Ascending aorta (tissue), 2 donors: ENCODE measurements at places on chromosomes 5 and 9.

GRCh38 chr9:34540827-34541226 is 18.0 kb upstream of the ENHO start:
- DNase-seq, result no peak

DNA sequence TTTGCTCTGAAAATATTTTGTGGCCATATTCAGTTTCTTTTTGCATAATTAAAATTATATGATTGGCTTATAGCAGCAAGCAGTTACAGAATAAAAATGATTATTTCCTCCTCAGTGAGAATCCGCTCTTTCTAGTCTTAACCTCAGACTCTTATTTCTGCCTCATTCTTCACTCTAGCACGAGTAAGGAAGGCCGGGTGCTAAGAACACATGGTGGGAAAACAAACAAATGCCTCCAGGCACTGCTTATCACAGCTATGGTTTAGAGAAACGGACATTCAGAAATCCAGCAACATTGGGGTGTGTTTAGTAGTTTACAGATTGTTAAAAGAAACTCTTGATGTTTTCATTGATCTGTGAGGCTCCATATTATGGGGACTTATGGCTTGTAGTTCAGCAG is 168.7 kb downstream of the KDM4C start:
- DNase-seq, result no peak

DNA sequence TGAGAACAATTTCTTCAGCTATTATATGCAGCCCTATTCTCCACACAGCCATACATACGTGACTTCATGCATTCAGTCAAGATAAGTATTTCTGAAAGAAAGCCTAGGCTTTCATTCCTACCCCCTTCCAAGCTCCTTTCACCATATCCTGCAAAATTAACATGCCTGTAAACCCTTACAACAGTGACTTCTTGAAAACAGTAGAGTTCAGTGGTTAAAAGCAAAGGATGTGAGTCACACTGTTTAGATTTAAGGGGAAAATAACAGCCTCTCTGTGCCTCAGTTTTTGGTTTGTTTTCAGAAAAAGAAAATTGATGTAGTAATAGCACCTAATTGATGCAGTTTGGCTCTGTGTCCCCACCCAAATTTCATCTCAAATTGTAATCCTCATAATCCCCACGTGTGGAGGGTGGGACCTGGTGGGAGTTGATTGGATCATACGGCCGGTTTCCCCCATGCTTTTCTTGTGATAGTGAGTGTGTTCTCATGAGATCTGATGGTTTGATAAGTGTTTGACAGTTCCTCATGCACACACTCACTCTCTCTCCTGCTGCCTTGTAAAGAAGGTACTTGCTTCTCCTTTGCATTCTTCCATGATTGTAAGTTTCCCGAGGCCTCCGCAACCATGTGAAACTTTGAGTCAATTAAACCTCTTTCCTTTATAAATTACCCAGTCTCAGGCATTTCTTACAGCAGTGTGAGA is 264.8 kb downstream of the CETN3 start:
- no peak for DNase-seq

- no peak for DNase-seq
Measured at GRCh38 chr5:120528609-120529008, 64.5 kb downstream of the PRR16 start.

- no peak for DNase-seq
Measured at GRCh38 chr5:150469718-150470469, 20.4 kb upstream of the RPS14 start.

- DNase-seq, result no peak
Measured at GRCh38 chr9:69645488-69645887, 26.7 kb downstream of the APBA1 start.

- DNase-seq, result no peak
Measured at GRCh38 chr9:95724253-95724991, 151.1 kb upstream of the ERCC6L2 start.

DNA sequence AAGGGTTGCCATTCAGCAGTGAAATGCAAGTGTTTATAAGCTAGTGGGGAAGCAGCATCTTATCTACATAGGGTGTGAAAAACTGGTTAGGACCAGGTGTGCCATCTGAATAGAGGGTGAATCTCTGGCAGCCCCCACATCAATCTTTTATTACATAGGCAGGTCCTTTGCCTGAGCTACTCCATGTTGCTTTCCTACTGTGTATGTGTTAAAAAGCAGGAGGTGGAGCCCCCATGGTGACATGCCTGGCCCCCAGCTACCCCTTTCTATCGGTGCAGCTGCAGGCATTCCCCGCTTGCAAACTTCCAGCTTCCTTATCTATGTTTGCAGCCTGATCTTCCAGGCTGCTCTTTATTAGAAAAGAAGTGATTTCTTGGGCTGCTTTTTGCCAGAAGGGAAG is 353.5 kb downstream of the SPATA31D1 start:
- DNase-seq, result no peak

GRCh38 chr5:75031366-75031765 is 21.0 kb downstream of the GCNT4 start:
- no peak for DNase-seq

- no peak for DNase-seq
Measured at GRCh38 chr5:167752936-167753335, 538.5 kb upstream of the WWC1 start.

DNA sequence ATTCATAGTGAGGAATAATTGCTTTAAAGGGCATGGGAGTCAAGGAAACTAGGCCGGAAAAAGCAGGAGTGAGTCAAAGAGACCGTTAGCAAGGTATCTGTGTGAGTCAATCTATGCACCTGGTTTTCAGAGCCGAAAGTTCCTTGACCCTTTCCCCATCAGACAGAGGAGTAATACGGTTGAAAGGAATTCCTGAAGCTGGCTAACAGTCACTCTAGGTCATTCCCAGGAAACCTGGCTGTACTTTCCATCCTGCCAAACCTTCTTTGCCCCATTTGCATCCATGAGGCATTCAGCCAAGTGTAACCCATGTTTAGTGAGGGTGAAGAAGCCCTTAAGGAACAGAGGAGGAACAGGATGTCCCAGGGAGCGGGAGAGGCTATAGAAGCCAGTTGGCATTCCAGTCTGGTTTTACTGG is 16.2 kb downstream of the RBM18 start:
- no peak for DNase-seq

- DNase-seq, result no peak
Measured at GRCh38 chr9:101242651-101243050, 142.2 kb downstream of the BAAT start.

DNA sequence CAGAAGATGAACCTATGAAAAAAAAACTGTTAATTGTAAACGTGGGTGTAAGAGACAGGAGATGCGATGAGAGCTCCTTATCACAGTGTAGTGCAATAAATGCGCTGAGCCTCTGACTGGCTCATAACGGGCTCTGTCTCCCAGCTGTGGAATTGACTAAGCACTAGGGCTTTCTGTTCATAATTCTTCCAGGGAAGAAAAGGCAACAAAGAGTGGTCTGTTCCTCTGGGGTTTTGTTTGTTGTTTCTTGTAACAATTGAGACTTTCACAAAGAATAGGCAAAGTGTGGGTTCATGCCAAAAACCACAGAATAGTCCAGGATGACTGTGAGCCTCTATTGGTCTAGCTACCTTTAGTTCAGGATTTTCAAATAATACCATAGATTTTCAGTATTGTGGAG is 39.4 kb downstream of the UBE2QL1 start:
- DNase-seq, result no peak

- DNase-seq, result no peak
Measured at GRCh38 chr9:126069400-126069955, 257.2 kb upstream of the MVB12B start.

DNA sequence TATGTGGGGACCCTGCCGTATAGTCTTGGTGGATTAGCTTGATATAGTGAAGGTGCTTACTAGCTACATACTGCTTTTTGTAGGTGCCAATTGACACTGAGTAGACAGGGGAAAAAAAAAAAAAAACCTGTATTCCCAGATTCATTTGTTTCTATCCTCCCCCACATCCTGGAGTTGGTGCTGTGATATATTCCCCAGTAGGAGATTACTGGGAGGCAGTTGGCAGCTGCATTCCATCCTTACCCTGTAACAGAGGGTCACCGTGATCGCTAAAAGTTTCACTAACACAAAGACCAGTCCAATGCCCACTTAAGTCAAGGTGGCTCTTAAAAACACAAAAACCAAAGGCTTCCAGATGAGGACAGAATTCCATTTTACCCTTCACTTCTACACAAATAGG is 27.4 kb upstream of the TOMM5 start:
- DNase-seq, result no peak

DNA sequence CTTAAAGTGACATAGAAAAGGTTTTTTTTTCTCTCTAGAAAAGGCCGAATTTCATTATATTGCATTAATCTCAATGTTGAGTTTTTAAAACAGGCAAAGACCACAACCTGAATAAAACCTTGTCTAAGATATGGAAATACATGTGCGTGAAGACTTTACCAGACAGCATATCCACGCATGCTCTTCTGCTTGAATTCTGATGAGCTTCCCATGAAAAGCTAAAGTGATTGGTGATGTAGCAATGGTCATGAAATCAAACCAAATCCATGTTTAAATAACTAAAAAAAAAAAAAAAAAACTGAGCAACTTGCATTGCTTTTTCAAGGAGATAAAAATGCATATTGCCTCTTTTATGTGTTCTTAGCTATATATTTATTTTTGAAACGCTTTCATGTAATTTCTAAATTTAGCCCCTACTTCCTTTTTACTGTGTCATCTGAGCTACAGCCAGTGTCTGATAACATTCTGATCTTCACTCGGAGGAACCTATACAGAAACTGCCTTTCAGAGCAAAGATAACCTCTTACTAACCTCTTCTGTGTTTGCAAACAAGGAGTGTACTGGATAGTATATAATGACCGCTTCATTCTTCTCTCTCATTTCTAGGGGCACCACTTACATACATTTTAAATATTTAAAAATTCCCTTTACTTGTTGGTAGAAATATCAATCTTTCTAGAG is 179.1 kb upstream of the GNA14 start:
- DNase-seq, result no peak

GRCh38 chr5:118069452-118069851 is 918.9 kb downstream of the DTWD2 start:
- DNase-seq, result no peak

- no peak for DNase-seq
Measured at GRCh38 chr9:125538092-125538473, 168.9 kb downstream of the MAPKAP1 start.

DNA sequence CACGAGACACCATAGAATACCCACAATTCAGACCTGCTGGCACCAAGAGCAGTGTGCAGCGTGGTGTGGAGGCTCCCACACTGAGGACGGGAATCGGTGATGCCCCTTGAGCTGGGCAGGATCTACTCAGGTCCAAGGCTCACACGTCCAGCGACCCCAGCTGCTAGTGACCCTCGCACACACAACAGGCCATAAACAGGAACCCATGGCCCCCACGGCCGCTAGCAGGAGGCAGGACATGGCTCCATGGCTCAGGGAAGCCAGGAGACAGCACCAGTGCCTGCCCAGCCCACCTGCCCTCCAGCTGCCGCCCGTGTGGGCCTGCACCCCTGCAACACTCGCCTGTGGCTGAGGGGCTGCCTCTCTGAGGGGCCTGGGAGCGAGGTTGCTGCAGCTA is 43.4 kb upstream of the SLC9A3 start:
- DNase-seq, result no peak

DNA sequence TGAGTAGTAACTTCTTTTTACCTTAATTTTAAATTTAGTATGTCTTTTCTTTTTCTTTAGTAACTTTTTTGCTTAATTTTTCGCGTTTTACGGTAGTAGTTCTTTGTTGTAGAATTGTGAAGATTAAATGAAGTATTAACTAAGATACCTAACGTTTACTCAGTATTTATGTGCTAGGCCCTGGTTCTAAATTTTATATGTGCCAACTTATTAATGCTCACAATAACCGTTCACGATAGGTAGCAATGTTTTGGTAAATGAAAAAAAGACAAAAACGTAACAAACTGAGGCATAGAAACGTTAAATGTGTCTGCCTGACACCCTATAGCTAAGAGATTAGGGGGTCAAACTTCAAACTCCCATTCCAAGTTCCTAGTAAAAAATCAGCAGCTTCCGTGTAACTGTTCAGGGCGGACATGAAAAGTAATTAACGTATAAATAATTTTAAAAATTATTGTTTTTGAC is 1.2 kb downstream of the MRPS30 start:
- no peak for DNase-seq
